Globus pallidus (tissue), 1 donor: ENCODE measurements at places on chromosomes 7 and 10.

DNA sequence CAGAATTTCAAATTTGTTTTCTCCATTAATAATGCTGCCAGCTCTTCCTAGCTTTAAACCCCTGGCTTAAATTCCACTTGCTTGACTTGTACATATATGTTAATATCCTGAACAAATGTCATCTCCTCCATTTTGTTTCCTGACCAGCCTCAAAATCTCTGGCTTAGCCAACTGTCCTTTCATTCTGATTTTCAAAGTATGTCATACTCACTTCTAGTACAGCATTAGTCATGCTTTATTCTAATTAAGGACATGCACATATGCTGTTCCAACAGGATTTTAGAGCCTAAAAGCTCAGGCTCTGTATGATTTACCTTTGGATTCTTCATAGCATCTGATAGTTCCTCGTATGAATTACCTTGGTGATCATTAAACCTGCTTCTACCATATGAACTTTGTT is 158.3 kb downstream of the ZNF438 start:
- no peak for DNase-seq

GRCh38 chr7:78499971-78500370 is 701.4 kb downstream of the PHTF2 start:
- DNase-seq, result no peak

DNA sequence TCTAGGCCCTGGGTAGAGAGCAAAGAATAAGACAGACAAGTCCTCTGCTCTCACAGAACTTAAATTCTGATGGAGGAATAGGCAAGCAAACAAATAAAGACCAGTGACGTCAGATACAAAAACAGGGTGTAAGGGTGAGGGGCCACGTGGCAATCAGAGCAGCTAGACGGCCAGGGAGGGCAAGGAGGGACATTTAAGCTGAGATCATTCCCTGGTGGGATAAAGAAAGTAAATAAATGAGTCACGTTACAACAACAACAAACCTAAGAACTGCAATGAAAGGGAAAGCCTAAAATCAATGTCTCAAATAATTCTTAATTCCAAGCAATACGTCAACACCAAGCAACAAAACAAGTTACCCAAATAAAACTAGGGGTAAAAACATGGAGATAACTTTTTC is 21.8 kb downstream of the STN1 start:
- no peak for DNase-seq

- no peak for DNase-seq
Observed at GRCh38 chr10:99765672-99766301, 16.7 kb upstream of the ABCC2 start.

GRCh38 chr7:41745451-41745850 is 42.6 kb upstream of the INHBA start:
- no peak for DNase-seq

DNA sequence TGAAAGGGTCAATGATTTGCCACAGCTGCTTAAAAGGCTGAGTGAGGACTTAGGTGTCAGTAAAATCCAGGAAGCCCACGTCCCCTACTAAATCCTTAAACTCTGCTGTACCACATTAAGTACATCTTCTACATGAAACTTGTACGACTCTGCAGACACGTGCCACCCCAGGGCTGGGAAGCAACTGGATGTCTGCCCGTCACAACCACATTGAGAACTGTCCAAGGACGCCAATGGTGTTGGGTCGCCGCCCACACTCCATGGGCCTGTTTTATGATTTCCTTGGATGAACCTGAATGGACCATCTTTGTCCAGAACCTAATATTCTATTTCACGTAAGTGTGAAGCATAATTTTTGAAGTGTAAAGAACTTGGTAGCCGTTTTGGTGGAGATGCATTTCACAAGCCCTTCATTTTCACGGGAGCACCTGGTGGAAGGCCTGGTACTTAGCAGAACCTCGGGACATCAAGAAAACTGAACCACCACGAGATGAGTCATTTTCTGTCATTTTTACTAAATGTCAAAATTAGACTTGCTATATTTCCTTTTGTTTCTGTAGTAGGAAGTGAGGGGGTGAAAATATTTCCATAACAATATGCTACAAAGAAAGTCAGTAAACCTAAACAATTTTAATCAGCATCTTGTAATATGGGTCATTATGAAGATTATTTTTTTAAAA is 134.9 kb downstream of the SFMBT2 start:
- no peak for DNase-seq

DNA sequence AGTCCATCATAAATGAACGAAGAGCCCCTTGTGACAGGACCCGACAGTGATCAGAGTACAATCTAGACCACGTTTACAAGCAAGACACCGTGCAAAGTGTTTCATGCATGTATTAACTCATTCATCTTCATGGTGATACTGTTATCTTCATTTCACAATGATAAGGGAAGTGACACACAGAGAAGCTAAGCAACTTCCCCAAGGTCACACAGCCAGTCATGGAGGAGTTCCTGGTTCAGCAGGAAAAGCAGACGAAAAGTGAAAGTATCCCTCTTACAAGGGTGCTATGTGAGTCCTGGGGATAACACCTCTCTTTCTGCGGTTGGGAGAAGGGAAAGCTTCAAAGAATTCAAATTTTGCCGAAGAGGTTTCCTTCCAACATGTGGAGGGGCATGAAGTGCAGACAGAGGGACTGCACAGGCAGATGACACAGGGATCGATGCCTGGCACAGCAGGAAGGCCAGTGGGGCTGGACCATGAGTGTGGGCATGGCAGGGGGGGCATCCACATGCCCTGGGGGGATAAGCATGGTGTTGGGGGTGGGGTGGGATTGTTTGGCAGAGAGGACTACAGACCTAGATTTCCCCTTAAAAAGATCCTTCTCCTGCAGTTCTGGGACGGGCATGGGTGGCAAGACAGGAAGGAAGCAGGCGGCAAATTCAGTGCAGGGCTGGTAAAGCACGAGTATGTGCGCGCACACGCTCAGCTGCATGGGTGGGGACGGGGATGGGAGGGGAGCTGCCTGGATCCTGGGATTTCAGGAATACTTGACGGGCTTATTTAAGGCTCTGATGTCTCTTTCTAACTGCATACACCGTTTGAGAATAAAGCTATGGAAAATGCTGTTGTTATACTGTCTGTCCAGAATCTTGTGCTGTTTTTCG is 33.5 kb upstream of the DDC start:
- no peak for DNase-seq

GRCh38 chr10:103854686-103855391 is 537 bp downstream of the SH3PXD2A start:
- no peak for DNase-seq

DNA sequence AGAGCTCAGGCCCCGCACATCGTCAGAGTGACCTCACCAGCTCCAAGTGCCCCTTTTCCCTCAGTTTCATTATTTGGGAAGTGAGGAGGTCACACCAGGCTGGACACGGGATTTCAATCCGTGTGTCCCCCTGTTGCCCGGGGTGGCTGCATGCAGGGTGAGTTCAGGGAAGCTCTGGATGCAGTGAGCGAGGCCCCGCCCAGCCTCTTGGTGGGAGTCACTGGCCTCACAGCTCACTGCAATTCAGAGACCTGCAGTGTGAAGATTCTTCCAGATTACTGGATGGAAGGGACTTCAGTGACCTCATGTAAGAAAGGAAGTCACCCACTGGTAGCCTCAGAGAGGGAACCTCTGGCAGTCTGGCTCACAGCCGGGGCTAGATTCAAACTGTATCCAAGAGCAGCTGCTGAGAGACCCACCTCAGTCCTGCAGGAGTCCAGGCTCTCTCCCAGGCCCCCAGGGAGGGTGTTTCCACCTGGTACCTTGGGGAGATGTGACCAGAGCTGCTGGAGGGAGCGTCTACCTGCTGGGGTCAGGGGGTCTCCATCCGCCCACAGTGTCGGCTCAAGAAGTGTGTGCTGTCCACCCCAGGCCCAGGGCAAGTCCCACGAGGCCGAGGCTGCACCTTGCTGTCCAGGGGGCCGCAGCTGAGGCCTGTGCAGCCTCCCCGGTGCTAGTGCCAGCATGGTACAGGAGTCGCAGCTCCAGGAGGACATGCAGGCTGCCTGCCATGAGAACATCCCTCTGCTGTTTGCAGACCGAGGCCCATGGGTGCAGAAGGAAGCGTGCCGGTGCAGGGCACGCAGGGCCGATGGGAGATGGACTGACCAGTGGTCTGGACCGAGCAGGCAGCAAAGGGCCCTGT is 54.4 kb downstream of the MGMT start:
- DNase-seq, result no peak

DNA sequence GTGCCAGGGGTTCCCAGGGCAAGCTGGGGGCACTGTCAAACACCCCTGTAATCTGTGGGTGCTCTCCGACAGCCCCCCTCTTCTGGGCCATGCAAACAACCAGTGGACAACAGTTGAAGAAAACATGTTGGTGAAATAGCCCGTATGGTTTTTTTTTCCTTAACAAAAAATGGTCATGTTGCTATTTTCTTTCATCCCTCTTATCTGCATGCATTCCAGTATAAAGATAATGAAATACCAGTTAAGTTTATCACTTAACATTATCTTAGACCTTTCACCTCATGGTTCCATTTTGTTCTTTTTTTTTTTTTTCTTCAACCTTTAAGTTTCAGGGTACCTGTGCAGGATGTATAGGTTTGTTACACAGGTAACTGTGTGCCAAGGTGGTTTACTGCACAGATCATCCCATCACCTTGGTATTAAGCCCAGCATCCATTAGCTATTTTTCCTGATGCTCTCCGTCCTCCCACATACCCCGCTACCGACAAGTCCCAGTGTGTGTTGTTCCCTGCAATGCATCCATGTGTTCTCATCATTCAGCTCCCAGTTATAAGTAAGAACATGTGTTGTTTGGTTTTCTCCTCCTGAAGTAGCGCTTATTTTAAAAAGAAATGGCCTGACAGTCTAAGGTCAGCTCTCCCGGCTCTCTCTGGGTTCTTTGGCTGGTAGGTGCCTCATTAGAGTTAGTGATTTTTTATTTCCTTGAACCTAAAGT is 110.1 kb downstream of the NRP1 start:
- no peak for DNase-seq

DNA sequence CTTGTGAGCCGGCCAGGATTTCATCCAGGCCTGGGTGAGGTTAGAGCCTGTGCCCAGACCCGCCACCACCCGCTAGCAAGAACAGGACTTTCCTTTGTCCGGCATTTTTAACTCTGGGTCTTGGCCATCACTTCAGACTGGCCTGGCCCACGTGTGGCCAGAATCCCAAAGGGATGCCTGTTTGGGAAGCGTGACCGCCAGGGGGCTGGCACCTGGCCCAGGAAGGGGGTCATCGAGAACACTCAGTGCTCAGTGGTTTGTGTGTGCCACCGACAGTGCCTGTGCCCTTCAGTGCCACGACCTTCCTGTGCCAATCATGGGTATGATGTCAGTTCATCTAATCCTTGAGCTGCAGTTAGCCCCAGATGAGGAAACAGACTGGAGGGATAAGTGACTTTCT is 85.0 kb downstream of the ZMIZ1 start:
- DNase-seq, result peak; percentile 64

GRCh38 chr10:112613620-112614019 is 166.6 kb downstream of the VTI1A start:
- DNase-seq, result no peak

DNA sequence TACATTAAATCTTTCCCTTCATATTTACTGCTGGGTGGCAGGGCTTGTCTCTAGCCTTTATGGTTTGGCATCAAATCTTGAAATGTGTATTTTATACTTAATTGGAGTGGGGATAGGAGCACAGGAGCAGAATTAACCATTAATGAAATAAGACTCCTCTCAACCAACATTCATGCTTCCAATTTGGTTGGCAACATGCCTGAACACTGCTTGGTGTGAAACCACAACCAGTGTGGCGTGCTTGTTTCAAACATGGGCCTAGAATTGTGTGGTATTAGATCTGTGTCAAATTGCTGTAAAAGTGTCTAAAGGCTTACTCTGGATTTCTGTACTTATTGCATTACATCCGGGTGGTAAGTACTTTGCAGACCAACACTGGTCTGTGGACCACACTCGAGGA is 25.1 kb upstream of the VPS41 start:
- DNase-seq, result no peak

GRCh38 chr7:101702362-101702850 is 73.3 kb upstream of the MYL10 start:
- DNase-seq, result no peak
